ENCODE measurements at places on chromosomes 5 and 9.

DNA sequence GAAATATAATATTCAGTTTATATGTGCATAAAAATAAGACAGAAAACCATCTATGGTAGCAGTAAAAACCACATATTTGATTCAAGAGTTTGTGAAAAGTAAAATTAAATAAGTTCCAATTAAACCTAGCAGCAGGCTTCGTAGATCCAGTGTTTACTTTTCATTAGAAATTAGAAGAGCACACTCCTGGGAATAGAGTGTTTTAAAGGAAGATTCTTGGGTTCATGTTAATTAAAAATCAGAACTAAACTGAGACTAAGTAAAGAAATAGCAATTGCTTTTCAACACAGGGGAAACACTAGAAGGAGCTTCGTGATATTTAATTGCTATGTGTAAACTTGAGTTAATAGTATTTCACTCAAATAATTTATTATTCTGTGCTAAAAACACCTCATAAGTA lies 1097.8 kb upstream of the CDH18 start:
- DNase-seq: no peak

DNA sequence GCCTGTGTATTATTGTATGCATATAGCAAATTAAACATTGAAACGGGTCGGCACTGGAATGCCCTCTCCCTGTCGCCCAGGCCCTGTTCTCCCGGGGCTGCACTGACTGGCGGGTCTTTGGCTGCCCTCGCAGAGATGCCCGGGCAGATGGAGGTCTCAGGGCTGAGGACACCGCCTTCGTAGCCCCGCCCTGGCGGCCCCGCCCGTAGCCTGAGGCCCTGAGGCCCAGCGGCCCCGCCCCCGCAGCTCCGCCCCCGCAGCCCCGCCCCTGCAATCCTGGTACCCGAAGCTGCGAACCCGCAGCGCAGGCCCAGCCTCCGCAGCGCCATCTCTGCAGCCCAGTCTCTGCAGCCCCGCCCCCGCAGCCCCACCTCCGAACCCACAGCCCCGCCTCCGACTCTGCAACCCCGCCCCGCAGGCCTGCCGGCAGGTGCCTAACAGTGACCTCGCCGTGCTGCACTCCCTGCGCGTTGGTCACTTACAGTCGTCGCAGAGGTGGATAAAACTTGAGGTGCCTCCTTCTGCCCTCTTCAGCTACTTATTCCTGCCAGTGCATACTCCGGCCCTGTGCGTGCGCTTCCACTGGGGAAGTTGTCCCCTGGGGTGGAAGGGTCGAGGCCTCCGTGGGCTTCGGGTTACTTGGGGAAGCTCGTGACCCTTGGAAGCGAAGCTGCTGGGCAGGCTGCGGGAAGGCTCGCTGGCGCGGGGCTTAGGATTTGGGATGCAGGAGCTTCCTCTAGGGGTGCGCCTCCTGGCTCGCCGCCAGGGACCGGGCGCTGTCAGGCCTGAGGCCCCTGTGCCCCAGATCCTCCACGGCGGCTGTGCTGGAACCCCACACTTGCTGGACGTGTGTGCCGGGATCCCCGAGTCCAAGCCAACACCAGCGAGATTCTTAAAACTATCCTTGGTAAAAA lies 72.3 kb downstream of the ICE1 start:
- DNase-seq: no peak

DNA sequence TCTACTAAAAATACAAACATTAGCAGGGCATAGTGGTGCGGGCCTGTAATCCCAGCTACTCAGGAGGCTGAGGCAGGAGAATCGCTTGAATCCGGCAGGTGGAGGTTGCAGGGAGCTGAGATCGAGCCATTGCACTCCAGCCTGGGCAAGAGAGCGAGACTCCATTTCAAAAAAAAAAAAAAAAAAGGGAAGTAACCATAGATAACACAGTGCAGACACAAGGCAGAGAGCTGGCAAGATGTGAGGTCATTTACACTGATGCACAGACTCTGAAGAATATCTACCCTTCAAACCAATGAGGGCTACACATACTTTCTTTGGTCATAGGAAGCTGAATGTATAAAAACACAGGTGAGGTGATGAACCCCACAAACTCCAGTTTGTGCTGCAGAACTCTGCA lies 131.9 kb downstream of the DCP2 start:
- DNase-seq: no peak

- DNase-seq: no peak
Measured at GRCh38 chr5:107919361-107919760, 248.6 kb upstream of the EFNA5 start.

DNA sequence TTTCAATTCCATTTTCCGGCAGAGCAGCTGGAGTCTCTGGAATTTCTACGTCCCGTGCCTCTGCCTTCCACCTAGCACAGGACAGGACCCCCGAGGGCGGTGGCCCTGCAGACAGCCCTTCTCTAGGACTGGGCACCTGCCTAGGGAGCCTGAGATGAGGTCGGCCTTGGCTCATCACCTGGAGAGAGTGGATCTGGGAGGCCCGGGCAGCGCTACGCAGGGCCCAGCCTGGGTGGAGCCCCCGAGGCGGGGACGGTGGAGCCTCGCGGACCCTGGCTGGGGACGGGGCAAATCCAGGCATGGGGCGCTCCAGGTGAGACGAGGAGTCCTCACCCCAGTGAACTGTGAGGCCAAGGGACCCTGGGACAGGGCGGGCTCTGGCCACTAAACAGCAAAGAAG lies 114.5 kb downstream of the MTRR start:
- DNase-seq: no peak

DNA sequence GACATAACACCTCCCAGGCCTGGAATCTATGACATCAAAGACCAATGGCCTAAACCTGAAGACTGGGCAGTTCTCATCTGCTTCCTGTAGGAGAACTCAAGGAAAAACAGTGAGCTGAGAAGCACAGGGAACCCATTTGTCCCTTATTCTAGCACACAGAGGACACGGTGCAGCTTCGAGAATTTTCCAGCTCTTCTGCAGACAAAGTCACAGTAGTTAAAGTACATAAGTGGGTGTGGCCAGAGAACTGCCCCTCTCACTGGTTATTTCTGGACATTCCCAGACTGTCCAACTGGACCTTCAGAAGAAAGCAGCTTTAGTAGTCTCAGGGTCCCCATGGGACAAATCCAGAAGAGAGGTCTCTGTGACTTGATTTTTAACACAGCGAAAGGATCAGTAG lies 114.6 kb downstream of the KLHL3 start:
- no peak for DNase-seq

GRCh38 chr9:121278477-121279261 lies 10.7 kb downstream of the GSN start:
- DNase-seq: no peak

- no peak for DNase-seq
Measured at GRCh38 chr5:111308951-111309350, 84.8 kb downstream of the CAMK4 start.

DNA sequence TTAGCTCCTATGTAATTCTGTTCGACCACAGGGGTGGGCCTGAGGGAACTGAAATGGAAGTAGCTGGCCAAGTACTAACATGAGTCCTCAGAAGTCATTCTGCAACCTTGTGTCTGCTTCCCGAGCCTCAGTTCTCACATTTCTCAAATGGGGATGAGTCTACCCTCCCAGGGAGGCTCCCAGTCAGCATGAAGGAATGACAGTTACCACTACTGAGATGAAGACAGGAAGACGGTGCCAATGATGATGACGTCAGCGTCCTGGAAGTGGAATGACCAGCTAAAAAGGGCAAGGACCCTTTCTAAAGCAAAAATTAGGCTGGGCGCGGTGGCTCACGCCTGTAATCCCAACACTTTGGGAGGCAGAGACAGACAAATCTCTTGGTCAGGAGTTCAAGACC lies 6.8 kb downstream of the PIP5KL1 start:
- DNase-seq: no peak

DNA sequence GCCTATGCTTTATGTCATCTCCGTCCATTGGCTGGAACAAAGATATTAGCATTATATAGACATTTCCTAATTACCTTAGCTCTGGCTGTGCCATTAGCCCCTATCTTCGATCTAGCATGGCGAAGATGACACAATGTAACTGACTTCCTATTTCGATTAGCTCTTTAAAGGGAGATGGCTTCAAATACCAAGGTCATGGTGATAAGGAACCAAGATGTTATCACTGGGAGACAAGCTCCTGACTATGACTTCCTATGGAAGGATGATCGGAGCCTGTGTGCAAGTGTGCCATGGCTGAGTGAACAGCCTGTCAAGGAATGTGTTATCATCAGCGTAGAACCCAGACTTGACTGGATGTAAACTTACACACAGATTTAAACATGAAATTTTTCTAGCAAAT lies 602.1 kb downstream of the PSAT1 start:
- no peak for DNase-seq

DNA sequence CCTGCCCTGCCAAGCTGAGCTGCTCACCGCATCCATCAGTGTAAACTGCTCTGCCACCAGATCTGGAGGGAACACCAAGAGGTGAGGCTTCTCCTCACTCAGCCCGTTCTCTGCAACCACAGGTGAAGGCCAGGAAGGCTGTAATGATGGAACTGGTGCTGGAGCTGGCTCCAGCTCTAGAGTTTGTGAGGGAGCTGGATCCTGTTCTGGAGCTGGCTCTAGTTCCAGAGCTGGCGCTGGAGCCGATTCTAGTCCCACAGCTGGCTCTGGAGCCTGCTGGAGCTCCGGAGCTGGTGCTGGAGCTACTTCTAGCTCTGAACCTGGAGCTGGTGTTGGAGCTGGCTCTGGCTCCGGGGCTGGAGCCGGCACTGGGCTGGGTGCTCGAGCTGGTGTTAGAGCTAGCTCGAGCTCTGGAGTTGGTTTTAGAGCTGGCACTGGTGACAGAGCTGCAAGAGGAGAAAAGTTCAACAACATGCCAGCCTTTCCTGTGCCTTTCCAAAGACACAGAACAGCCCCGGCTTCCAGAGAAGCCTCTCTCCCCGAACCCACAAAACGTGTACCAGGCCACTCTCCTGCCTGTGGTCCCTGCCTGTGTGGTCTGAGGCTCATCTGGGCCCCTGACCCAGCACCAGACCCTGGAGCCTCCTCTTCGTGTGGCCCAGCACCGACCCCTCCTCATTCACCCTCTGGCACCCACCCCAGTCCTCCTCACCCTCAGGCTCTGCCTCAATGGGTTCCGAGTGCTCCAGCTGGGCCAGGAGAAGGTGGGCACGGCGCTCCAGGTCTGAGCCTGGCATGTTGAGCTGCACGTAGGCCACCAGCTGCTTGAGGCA lies 12.9 kb downstream of the RALGDS start:
- no peak for DNase-seq

GRCh38 chr5:127330116-127330515 lies 39.5 kb downstream of the MEGF10 start:
- no peak for DNase-seq

DNA sequence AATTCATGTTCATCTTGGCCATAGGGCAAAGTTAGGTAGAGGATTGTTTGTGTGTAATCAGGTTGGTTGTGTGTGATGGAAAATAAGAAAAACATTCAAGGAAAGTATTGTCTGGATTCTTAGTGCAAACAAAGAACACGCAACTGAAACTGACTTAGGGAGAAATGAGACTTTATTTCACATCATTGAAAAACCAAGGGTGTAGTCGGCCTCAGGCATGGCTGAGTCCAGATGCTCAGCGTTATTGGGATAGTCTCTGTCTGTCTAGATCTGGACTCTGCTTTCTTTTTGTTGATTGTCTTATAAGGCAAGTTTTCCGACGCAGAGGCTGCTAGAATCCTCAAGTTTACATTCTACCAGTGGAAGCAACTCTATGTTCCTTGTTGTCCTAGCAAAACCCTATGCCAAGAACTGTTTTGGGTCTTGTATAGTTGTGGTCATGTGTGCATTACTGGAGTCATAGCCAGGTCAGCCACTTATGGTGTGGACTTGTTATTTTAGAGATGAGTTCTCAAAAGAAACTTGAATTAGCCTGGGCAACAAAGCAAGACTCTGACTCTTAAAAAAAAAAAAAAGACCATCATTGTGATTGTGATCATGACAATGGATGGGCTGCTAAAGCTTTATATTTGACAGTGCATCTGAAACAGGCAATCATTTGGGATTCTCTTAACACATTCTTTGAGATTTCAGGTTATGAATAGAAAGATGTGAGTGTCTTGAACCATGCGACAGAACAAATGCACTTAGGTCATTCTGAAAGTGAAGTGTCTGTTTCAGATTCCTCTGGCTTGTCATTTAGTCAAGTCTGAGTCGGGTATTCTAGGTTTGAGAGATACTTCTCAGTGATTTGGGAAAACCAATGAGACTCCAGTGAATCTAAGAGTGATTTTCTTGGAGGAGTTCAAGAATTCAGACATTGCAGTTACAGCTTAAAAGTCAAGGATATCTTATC lies 82.6 kb downstream of the DOCK2 start:
- no peak for DNase-seq

GRCh38 chr9:10230512-10230911 lies 382.3 kb downstream of the PTPRD start:
- no peak for DNase-seq

DNA sequence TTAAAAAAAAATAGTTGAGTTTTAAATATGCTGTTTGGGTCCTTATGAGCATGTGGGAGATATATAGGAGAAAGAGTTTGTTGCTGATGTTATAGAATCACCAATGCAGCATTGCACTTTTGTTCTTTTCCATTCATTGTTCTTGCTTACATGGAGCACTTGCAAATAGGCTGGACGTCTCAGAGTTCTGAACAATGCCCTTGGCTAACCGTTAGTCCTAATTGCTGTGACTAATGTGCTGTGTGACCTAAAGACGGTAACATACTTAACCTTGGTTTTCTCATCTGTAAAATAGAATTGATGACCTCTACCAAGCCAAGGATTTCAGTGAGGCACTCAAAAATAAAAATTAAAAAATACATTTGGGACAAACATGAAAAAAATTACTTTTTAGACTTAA lies 29.8 kb downstream of the PIK3R1 start:
- no peak for DNase-seq

GRCh38 chr5:159402856-159403255 lies 72.6 kb upstream of the IL12B start:
- DNase-seq: no peak

- DNase-seq: no peak
Measured at GRCh38 chr9:6640268-6641051, 5.1 kb downstream of the GLDC start.

DNA sequence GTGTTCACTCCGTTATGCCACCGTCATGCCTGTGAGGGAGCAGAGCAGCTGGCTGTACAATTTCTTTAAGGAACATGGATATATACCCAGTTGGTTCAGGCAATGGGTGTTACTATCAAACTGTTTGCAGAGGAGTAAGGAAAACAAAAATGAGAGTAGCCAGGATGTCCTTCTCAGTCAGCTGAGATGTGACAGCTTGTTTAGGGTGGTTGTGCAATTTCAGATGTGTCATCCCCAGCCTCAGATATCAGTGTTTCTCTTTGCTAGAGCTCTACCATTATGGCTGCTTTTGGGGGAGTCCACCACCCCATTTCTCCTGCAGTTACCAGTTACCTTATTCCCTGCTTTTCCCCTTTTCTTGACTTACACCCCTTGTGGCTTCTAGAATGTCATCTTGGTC lies 135.2 kb upstream of the SLC24A2 start:
- no peak for DNase-seq

DNA sequence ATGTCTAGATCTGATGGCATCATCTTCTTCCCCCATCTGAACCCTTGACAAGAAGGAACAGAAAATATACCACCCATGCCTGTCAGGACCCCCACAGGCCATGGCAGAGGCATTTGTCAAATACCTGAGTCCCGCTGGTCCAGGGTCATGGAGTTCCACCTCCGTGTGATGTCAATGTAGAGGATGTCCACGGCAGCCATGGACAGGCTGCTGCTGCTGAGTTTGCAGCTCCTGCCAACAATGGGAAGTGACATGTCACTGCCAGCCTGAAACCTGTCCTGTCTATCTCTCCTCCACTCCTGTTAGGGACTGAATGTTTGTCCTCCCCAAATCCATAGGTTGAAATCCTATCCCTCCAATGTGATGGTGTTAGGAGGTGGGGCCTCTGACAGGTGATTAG lies 208.8 kb downstream of the DAB2IP start:
- DNase-seq: no peak

Data from right renal cortex interstitium (tissue), 3 donors.